Osteoblast (primary cell): ENCODE measurements at places on chromosomes 13 and 19. TPM values are rescaled to one million over a fixed set of nuclear protein-coding genes. Genes with fewer than 3 reads are reported as not detected.

The MAP4K1 gene
- under 0.01 and 0.72 TPM in 2 replicates for total RNA-seq

The RAB8A gene
- total RNA-seq: 61.6 and 68.8 TPM in 2 replicates

The ZC3H13 gene
- 19.5 and 22.1 TPM in 2 replicates for total RNA-seq

The ZNF724 gene
- 2.5 and 4.1 TPM in 2 replicates for total RNA-seq

The ALKBH7 gene
- total RNA-seq: 48.9 and 52.1 TPM in 2 replicates

The GNG7 gene
- total RNA-seq: 0.29 and 0.72 TPM in 2 replicates

The AMER2 gene
- not detected in 2 replicates for total RNA-seq

The CEACAM1 gene
- not detected in 2 replicates for total RNA-seq

The APC2 gene
- total RNA-seq: 0.29 and 0.36 TPM in 2 replicates

The PRRG2 gene
- total RNA-seq: under 0.01 and 0.29 TPM in 2 replicates

The HTR2A gene
- under 0.01 TPM in 2 replicates for total RNA-seq

The CLEC17A gene
- total RNA-seq: under 0.01 TPM in 1 of 2 replicates, not detected in the other

GRCh38 chr13:110520431-110521295, 40.9 kb downstream of the RAB20 start:
- peak; percentile 94 for DNase-seq

DNA sequence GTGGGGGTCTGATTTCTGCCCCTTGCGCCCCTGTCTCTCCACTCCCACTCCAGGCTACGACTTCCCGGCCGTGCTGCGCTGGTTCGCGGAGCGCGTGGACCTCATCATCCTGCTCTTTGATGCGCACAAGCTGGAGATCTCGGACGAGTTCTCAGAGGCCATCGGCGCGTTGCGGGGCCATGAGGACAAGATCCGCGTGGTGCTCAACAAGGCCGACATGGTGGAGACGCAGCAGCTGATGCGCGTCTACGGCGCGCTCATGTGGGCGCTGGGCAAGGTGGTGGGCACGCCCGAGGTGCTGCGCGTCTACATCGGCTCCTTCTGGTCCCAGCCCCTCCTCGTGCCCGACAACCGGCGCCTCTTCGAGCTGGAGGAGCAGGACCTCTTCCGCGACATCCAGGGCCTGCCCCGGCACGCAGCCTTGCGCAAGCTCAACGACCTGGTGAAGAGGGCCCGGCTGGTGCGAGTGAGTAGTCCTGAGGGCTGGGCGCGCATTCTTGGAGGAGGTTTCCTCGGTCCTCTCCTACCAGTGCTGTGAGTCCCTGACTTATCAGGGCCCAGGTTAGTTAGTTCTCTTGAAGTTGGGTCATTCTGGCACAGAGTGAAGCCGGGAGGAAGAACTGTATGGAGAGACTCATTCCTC, 12.7 kb downstream of the EHD2 start:
- DNase-seq: no peak

GRCh38 chr19:54172471-54173358, at the start of gene TMC4:
TMC4 (minus strand) TSS chr19:54173160; CDS start chr19:54173117, 43 bp downstream.
- peak; percentile 95 for DNase-seq

- DNase-seq: peak; percentile 80
Measured at GRCh38 chr13:113882267-113882630, 18.4 kb upstream of the GAS6 start.

GRCh38 chr13:78934336-78934735, 275.4 kb upstream of the OBI1 start:
- DNase-seq: no peak

DNA sequence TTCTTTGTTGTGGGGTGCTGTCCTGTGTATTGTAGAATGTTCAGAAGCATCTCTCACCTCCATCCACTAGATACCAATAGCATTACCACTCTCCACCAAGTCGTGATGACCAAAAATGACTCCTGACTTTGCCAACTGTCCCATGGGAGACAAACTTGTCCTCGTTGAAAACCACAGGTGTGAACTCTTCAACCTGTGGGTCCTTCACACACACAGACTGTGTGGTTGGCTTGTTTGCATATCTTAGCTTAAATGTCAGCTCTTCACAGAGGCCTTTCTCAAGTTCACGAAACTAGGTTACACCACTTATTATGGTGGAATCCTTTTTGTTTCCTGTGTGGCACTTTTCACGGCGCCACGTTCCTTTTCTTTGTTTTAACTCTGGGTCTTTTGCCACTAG, 6.8 kb downstream of the GPC5 start:
- no peak for DNase-seq

DNA sequence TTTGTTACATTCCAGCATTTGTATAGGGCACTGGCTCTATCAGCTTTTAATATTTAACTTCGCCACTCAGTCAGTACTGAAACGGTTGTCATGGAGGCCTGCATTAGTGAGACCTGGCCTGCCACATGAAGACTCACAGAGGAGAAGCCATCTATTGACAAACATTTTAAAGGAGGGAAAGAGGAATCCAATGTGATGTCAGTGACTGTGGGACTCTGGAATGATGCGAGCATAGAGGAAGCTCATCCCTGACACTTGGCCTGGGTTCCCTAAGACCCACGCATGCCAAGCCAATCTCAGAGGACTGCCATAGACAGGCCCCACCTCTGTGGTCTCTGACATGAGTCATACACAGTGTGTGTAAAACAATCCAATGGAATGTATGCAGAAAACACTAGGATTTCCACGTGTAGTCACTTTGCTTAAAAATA, 7.9 kb upstream of the DPY19L3 start:
- DNase-seq: peak; percentile 69

DNA sequence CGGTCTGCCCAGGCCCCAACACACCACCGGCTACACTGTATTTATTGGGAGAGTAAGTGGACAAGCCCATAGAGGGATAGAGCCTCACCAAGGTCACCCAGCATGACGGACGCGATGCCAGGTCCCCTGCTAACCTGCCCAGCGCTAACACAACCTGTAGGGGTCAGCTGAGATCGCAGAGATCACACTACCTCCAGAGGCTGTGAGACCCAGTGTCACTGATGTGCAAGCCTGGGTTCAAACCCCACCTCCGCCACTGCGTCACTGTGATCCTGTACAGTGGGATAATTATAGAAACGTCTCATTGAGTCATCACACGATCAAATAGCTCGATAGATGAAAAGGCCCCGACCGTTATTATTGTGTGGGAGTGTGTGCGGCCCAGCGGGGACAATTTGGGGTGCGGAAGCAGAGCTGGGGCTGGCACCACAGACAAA, 10.6 kb upstream of the TLE2 start:
- no peak for DNase-seq

DNA sequence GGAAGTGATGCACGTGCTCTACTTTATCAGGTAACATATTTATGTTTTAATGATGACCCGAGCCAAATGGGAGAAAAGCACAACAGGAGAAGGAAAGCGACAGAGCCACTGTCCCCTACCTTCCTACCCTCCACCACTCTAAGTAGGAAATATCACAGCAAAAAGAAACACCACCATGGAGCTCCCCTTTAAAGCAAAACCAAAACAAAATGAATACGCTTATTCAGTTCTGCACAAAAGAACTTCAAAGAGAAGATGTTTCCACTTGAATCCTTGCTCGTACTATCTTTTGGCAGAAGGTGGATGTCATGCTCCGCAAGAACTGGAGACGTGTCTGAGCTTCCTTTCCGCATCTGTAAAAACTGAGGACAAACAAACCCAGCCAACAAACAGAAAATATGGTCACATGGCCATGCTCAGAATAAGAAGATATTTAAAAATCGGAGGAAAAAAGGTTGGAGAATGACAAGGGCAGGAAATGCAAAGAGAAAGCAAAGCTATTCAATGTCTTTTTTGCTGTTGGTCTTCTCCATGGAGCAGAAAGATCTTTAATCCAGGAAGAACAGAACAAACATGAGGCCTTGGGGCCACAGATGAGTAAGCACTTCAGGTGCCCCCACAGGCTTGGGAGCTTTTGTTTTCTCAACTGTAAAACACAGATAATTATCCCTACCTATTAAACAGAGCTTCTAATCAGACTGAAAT, 19.5 kb downstream of the N4BP2L1 start:
- DNase-seq: no peak

GRCh38 chr19:56139847-56140582, 1.1 kb upstream of the ZNF444 start:
- peak; percentile 48 for DNase-seq

DNA sequence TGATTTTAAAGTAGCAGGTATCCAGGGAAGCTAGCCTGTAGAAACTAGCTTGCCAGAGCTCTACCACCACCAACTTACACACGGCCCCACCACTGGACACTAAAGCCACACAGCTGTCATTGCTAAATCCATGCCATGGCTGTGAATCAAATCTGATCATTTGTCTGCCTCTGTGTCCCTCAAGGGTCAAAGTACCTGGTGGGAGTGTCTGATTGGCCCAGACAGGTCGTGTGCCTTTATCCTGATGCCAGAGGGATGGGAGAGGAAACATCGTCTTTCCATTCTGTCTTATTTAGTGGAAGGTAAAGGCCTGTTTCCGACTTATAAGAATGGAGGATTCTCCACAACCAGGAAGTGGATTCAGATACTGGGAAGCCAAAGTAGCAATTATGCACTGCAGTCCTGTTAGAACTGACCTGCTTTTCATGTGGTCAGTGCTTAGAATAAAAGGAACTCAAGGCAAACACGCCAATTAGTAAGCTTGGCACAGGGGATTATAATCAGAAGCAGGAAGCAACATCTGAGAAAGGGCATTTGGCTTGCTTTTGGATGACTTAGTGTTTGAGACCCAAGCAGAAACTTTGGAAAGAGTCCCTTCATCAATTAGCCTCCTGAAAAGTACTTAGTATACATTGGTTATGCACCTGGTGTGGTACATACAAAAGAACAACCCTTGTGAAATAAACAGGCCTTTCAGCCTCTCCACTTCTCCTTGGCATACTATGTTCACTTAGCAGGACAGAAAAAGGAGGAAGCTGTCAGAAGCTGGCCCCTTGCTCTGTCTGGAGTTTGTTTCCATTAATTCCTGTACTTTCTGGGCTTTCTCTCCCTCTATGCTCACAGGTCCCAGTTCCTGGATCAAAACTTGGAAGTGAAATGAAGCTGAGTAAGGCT, 192.4 kb downstream of the NUFIP1 start:
- DNase-seq: no peak

GRCh38 chr13:46893798-46894560, 2.9 kb downstream of the HTR2A start:
- DNase-seq: peak; percentile 91

DNA sequence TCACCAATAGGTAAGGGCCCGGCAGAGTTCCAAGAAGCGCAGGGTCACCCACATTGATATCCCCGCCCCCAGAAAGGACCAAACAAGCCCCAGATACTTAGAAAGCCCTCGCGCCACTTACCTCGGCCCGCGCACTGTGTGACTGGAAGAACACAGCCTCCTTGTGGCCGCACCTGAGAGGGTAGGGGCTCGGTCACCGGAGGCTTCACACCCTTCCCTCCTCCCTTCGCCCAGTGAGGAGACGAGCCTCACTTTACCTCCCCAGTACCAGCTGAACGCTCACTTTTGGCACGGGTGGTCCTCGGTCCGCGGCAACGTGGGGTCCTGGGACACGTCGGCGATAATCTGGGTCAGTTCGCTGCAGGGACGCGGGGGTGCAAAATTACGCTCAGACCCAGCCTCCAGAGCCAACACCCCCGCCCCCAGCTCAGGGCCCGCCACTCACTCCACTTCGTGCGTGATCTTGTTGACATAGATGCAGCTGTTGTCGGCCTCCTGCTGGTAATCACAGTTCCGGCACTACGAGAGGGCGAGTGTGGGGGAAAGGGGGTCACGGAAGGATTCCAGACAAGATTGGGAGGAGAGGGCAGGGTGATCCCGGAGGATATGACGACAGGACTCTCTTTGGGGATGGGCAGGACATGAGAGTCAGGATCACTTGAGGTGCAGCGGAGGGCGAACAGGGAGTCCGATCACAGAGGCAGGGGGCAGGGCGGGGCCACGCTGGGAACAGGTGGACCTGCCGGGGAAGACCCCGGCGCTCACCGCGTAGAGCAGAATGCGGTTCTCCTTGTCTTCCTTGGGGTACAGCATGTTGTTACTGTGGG, 568 bp downstream of the POLR2I start:
- DNase-seq: peak; percentile 85

- no peak for DNase-seq
Measured at GRCh38 chr13:89746554-89746953, 1600.9 kb upstream of the MIR17HG start.

GRCh38 chr19:44571830-44572580, 41.4 kb upstream of the IGSF23 start:
- DNase-seq: no peak

- DNase-seq: no peak
Measured at GRCh38 chr13:86933676-86934075, 737.5 kb upstream of the SLITRK5 start.

DNA sequence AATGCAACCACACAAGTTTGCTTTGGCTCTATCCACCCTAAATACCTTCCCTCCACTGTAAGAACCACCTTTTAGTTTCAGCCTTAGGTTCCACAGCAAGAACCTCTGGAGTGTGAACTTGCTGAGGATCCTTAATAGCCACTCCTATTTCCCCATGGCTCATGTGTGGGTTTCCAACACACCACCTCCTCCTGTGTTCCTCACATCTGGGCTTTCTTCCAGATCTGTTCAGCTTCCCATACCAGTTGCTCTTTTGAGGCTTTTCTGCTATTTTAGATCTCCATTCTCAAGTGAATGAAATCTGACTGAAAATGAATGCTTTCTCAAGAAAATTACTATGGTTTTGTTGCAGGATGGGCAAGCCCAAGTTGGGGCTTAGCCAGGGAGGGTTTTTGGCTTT, 104.8 kb upstream of the MIR17HG start:
- no peak for DNase-seq

DNA sequence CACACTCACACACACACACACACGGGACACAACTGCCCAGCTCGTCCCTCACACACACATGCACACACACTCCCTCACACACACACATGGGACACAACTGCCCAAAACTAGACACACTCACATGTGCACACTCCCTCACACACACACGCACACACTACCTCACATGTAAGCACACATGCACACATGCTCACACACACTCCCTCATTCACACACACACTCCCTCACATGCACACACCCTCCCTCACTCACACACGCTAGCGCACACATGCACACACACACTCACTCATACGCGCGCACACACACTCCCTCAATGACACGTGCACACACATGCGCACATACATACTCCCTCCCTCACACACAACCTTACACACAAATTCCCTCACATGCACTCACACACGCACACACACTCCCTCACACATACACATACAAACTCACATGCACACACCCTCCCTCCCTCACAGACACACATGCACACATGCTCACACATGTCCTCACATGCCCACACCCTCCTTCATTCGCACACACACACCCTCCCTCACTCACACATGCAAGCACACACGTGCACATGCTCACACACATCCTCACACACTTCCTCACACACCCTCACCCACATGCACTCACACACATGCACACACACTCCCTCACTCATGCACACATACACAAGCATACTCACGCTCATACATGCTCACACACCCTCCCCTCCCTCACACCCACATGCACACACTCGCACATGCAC, 9.0 kb upstream of the RASA3 start:
- no peak for DNase-seq

GRCh38 chr19:43486412-43486811, 18.1 kb downstream of the PHLDB3 start:
- peak; percentile 15 for DNase-seq

GRCh38 chr19:49680421-49681351, 3.6 kb downstream of the PRMT1 start:
- peak; percentile 100 for DNase-seq

DNA sequence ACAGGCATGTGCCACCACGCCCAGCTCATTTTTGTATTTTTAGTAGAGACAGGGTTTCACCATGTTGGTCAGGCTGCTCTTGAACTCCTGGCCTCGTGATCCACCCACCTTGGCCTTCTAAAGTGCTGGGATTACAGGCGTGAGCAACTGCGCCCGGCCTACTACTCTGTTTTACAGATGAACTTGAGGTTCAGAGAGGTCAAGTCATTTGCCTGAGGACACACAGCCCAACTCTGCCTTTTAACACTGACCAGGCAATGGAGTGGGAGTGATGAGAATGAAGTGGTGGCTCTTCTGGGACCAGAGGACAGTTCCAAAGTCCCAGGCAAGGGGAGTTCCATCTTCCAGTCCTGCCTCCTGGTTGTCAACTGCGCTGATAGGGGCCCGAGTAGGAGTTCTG, 41.4 kb downstream of the CERS4 start:
- DNase-seq: no peak
